Stimulated activated CD4-positive, alpha-beta T cell treated with anti-CD3 and anti-CD28 coated beads, Interleukin-4, amount 100 ng/mL, for 1 hour (primary cell): ENCODE measurements at places on chromosomes 13 and 19.

- no peak for DNase-seq
Measured at GRCh38 chr13:51501096-51501495, 48.3 kb upstream of the INTS6 start.

DNA sequence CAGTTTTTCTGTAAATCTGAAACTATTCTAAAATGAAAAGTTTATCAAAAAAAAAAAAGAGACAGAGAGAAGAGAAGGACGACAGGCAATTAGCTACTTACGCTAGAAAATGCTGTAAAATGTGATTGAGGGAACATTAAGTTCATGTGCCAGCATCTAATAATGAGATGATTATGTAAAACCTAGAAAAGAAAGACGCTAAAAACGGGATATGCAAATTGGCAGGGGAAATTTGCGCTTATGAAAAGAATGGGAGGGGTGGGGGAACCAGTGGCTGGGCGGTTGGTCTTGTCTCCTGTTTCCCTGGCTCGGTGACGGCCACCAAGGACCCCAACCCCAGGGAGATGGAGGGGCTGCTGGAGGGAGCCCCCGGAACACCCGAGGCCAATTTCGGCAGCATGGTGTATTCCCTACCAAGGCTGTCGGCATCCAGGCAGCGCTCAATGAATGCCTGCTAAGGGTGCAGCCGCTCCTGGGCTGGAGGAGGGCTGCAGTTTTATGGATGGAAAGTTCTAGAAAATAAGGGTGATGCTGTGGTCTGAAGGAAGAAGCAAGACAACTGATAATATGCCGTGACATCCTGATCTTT lies 34.2 kb downstream of the GNG7 start:
- no peak for DNase-seq

- no peak for DNase-seq
Measured at GRCh38 chr19:56491399-56491798, 14.3 kb upstream of the ZNF667 start.

DNA sequence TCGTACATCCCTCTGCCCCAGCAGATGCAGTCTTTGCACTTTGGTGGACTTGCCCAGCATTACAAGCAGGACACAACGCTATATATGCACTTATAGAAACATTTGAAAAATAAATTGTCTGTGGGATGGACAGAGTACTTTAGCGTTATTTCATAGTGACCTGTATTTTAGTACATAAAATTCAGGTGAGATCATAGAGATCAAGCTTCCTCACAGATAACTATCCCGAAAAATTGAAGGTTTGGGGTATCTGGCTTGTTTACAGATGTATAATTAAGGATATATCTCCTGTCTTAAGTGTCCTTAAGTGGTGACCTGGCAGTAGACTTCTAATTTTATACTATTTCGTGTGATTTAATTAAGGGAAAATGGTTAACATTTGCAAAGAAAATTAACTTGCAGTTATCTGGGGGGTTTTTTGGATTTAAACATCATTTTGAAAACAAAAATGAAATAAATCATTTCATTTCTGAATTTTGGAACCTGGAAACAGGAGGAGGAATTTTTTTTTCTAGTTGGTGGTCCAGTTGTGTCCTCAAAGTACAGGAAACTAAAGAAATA lies 977 bp upstream of the MAB21L1 start:
- DNase-seq: no peak

DNA sequence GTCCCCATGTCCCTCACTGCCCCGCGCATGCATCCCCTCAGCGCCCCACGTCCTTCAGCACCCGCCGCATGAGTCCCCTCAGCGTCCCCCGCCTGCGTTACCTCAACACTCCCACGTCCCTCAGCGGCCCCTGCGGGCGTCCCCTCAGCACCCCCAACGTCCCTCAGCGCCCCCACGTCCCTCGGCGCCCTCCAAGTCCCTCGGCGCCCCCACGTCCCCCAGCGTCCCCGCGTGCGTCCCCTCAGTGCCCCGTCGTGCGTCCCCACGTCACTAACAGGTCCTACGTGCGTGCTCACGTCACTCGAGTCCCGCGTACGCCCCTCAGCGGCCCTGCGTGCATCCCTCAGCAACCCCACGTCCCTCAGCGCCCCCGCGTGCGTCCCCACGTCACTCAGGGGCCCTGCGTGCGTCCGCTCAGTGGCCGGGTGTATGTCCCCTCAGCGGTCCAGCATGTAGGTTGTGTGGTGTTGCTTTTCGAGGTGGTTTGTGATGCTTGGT lies 19.5 kb upstream of the GAS6 start:
- no peak for DNase-seq

- DNase-seq: no peak
Measured at GRCh38 chr13:94233837-94234236, 245.6 kb downstream of the DCT start.

- no peak for DNase-seq
Measured at GRCh38 chr19:29805031-29805965, 6.5 kb upstream of the CCNE1 start.

DNA sequence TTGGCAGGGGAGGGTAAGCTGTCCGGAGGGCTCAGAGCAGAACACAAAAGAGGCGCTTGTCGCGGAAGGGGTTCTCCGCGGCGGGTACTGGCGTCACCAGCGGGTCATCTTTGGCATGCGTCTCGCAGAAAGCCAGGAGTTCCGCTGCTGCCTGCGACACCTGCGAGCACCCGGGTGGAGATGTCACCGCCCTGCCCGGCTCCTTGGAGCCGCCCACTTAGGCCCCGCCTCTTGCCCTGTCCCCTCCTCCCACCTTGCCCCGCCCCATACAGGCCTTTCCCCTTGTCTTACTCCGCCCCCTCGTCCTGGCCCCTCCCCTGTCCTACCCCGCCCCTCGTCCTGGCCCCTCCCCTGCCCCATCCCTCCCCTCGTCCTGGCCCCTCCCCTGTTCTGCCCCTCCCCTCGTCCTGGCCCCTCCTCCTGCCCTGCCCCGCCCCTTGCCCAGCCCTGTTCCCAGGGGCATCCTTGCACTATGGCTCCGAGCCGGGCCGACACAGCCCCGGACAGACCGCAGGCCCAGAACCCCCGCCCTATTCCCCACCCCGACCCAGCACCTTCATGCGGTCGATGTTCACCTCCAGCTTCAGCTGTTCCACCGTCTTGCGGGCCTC lies 1.9 kb downstream of the GNG8 start:
- DNase-seq: peak; percentile 94

DNA sequence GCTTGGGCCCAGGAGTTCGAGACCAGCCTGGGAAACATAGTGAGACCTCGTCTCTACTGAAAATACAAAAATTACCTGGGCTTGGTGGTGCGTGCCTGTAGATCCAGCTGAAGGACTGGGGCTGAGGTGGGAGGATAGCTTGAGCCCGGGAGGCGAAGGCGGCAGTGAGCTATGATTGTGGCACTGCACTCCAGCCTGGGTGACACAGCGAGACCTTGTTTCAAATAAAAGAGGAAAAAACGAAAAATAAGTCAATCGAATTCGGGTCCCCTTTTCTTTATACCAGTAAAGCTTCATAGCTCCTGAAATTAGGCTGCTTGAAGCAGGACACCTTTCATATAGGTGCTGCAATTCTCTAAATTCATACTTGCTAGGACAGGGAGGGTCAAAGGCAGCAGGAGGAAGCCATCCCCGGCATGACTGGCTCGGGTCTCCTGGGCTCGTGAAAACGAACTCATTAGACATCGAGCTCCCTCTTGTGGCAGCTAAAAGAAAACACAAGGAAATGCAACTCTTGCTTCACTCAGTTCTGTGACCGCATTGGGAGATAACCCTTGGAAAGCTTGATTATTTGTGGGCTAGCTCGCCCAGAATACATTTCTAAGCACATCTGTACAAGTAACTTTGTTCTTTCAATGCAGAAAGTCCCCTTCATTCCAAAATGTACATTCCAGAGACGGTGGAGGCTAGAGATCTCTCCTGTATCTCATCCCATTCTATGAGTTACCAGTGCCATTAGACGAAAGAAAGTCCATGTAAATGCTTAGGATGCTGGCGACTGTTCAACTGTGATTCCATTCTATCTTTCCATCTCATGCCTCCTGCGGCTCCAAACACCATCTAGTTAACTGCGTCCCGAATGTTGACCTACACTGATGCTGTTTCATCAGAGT lies 16.8 kb downstream of the FPR2 start:
- DNase-seq: peak; percentile 34

DNA sequence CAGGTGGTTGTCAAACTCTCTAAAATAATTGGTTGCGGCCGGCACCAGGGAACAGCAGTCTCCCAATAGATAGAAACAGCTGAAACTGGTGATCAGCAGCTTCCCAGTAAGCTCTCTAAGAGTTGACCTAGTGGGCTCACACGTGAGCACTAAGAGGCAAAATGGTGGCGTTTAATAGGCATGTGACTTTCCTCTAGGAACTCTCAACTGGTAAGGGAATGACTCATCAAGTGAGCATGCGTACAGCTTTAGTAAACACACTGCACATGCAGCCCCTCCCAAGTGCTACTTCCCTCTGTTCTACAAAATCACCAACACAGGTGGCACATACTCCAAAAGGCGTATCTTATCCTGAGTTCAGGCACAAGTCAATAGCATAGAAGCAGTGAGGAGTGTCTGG lies 41.7 kb downstream of the TNFSF11 start:
- no peak for DNase-seq

DNA sequence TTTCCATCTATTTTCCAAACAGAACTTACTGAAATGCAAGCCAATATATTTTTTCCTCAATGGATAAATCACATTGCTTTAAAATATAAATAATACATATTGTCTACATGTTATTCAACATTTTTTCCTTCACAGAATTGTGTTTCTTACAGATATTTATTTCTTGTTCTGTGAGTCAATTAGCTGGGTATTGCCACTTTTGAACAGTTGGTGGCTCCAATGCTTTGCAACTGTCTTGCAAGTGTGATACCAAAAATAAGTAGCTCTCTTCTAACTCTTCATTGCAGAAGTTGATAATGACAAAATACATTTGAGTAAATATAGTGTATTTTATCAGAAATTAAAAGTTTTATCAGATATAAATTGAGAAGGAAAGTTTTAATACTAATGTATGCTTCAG lies 17.1 kb upstream of the GPC5 start:
- DNase-seq: no peak

- DNase-seq: no peak
Measured at GRCh38 chr19:50580240-50580639, 12.0 kb upstream of the LRRC4B start.

GRCh38 chr13:71382285-71382684 lies 484.7 kb downstream of the DACH1 start:
- DNase-seq: no peak

- DNase-seq: no peak
Measured at GRCh38 chr13:49530457-49530856, 34.7 kb downstream of the PHF11 start.

- no peak for DNase-seq
Measured at GRCh38 chr19:6458695-6459261, 814 bp downstream of the SLC25A23 start.

DNA sequence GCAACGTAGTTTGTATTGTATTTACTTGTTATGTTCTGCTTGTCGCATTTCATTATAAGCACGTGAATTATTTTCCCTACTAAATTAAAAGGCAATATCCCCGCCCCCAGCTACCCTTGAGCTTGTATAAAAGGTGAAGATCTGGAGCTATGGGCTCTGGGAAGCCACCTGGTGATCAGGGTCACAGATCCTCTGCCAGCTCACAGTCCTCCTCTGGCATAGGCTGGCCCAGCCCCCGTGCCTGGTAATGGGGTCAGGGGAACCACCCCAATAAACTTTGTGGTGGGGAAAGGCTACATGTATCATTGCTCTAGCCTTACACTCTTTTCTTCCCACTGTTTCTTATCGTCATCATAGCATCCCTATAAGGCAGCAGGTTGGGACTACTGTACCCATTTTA lies 190.2 kb upstream of the TSHZ3 start:
- DNase-seq: no peak

GRCh38 chr19:32416749-32417456 lies 11.3 kb downstream of the DPY19L3 start:
- no peak for DNase-seq

DNA sequence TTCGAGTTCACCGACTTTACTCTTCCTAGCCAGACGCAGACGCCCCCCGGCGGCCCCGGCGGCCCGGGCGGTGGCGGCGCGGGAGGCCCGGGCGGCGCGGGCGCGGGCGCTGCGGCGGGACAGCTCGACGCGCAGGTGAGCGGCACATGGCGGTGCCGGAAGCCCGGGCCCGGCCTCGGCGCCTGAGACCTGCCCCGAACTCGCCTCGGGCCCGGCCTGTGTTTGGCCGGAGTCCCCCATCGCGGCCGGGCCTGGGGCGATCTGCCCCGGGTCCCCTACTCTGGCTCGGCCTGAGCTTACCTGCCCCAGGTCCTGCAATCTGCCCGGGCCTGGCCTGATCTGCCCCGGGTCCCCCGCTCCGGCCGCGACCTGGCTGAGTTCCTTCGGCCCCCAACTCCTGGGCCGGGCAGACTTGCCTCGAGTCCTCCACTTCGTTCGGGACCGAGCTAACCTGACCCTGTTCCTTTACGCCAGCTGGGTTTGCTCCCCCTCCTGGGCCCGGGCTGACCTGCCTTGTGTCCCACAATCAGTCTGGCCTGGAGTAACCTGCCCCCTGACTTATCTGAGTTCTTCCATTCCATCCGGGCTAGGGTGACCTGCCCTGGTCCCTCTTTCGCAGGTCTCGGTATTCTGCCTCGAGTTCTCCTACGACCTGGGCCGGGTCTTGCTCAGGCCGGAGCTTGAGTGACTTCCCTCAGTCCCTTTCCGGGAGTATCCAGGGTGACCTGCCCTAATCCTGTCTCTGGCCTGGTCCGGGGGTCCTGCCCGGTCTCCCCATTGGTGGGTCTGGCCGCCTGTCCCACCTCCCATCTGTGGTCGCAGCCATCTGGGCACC lies 764 bp downstream of the UPF1 start:
- DNase-seq: peak; percentile 24

- DNase-seq: no peak
Measured at GRCh38 chr19:41265395-41266153, 1.4 kb downstream of the HNRNPUL1 start.

- DNase-seq: no peak
Measured at GRCh38 chr19:18412610-18413239, 6.5 kb upstream of the SSBP4 start.

DNA sequence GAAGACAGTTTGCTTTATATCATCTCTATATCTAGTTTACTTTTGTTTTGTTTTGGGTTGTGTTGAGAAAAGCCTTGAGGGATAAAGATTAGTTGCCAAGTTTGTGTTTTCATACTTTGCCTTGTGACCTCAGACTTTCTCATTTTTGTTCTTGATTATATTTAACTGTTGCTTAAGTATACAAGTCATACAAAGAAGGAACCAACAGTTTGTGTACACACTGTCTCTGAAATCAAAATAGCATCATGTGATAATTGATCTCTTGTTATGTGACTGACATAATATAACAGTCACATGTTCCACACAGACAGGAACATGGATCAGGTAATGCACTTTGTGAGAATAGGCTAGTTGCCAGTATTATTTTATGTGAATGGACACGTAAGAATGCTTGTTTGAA lies 70.8 kb downstream of the SHISA2 start:
- no peak for DNase-seq

GRCh38 chr19:4583961-4584669 lies 24.6 kb upstream of the SEMA6B start:
- peak; percentile 41 for DNase-seq

- no peak for DNase-seq
Measured at GRCh38 chr13:36847606-36848005, 28.6 kb downstream of the RFXAP start.

DNA sequence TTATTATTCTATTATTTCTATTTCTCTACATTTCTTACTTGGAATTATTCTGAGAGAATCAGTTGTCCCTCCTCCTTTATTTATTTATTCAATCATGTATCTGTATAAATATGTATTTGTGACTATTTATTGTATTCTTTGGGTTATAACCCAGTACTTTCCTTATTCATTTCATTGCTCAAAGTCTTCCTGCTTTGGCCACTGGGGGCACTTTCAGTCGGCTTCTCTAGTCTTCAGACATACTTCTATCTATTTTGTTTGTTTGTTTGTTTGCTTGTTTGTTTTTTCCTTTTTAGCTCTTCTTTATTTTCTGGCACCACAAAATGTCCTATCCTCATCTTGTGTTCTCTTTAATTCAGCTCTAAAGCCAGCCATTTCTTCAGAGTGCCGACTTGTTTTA lies 260.4 kb downstream of the NALCN start:
- no peak for DNase-seq
